ENCODE measurements at places on chromosomes 1 and 21.

DNA sequence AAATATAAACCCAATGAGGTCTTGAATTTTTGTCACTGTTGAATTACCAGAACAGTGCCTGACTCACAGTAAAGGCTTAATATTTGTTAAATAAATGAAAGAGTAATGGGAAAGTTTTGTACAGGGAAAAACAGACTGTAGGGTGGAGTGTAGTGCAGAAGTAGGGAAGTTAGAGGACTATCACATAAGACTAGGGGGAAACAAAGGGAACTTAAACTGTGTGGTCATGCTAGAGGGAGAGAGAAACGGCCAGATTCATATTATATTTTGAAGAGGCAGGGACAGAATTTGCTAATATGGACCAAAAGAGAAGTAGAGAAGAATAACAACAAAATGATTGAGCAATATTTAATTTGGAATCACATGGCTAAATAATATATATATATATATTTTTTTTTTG lies 14.8 kb downstream of the CTSK start:
- no peak for DNase-seq

GRCh38 chr1:103197216-103197615 lies 88.9 kb upstream of the COL11A1 start:
- DNase-seq: no peak

DNA sequence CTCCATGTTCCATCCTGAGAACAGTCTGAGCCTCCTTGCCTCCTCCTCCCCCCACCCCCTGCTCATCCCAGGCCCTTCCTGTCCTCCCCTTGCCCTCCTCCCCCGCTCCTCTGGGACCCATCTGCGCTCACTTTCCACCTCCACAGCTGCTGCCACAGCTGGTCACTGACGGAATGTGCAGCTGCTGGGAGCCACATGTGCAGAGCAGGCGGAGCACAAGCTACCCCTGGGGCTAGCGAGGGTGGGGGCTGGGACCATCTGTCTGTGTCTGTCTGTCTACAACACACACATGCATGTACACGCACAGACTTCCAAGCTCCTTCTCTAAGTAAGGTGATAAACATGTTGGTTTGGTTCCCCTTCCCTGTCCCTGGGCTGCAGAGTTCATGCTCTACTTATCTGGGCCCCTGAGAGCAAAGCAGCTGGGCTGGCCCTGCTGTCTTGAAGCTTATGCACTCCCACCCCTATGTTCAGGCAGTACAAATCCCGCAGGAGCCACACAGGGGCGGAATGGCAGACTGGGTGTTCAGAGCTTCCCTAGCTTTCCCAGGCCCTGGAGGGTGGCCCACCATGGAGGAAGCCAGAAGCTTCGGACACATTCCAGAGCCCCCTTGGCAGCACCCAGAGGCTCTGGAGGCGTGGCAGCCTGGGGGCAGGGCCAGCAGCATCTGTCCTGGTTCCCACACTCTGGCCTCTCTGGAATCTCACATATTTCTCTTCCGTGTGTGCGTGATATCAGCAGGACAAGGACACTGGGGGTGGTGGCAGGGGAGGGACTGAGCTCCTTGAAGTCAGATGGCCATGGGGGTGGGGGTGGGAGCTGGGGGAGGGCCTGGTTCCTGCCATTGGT lies 7.0 kb upstream of the HEYL start:
- no peak for DNase-seq

- DNase-seq: no peak
Measured at GRCh38 chr1:236425031-236425663, 31.1 kb downstream of the EDARADD start.

- no peak for DNase-seq
Measured at GRCh38 chr1:184002071-184002470, 35.5 kb downstream of the COLGALT2 start.

DNA sequence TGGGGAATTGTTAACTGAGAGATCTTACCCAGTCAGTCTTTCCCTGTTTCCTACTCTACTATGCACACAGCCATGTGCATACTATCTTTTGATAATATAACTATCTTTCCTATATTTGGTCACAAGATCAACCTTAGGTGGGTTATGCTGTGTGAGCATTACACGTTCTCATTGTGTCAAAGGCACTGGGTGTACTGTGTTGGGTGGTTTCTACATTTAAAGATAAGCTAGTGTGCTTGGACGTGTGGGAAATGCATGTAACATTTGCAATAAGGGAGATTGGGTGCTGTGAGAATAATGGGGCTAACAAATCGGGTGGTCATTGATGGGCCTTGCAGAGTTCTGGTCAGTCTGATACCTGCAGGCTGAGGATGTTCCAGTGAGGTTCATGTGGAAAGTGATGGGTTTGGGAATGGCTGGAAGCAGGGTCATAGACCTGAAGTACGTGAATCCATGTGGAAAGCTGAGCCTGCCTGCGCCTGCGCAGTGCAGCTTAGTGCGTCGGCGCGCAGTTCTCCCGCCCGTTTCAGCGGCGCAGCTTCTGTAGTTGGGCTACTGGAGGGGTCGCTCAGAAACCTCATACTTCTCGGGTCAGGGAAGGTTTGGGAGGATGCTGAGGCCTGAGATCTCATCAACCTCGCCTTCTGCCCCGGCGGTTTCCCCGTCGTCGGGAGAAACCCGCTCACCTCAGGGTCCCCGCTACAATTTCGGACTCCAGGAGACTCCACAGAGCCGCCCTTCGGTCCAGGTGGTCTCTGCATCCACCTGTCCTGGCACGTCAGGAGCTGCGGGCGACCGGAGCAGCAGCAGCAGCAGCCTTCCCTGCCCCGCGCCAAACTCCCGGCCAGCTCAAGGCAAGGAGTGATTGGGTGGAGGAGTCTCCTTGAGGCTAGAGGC lies at the start of gene MSH4:
TSS of gene MSH4 (plus strand) at position 507 of the 897 bp plus-strand sequence. CDS start at position 611, 104 bp downstream.
- DNase-seq: peak; percentile 7

- no peak for DNase-seq
Measured at GRCh38 chr1:226717256-226717909, 21.7 kb downstream of the ITPKB start.
